Activated CD4-positive, alpha-beta T cell treated with anti-CD3 and anti-CD28 coated beads, Interleukin-2, amount 10 ng/mL, durations not matched to agents 7 days and 5 days (primary cell): ENCODE measurements at places on chromosomes 12 and 14. TPM values are rescaled to one million over a fixed set of nuclear protein-coding genes. Genes with fewer than 3 reads are reported as not detected.

Gene RNF212B
- not detected for total RNA-seq

Gene KCNMB4
- total RNA-seq = 0.50 TPM

Gene TMEM132C
- total RNA-seq = not detected

Gene CHGA
- total RNA-seq = not detected

Gene TRPV4
- 0.17 TPM for total RNA-seq
